Cardiac fibroblast (primary cell): ENCODE measurements at places on chromosomes 2 and 18.

- no peak for DNase-seq
Measured at GRCh38 chr2:162298669-162299335, 19.7 kb downstream of the IFIH1 start.

DNA sequence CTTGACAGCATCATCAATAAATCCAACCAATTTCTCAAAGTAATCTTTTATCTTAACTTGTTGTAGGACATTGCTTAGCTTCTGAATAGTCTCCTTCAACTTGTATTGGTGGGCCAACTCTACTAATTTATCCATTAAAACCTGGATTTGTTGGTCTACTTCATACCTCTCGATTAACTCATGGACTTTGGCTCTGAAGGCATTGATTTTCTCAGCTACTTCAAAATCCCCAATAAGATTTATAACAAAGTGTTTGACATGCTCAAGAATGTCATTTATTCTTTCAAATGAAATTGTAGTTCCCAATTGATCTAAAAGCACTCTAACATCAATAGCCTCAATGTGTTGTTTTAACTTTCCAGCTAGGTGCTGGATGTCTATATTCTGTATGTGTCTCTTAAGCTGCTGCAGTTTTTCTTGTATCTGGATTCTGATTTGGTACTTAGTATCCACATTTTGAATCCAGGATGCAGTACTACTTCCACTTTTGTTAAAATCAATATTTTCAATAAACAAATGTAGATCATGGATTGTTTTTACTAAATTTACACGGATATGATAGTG is 34.1 kb downstream of the APOB start:
- DNase-seq = no peak

GRCh38 chr2:157420771-157421323 is 23.0 kb downstream of the CYTIP start:
- peak; percentile 80 for DNase-seq

GRCh38 chr2:203824057-203824456 is 43.5 kb upstream of the CTLA4 start:
- no peak for DNase-seq

GRCh38 chr2:232335859-232336215 is 42.7 kb upstream of the ALPP start:
- DNase-seq = no peak

- no peak for DNase-seq
Measured at GRCh38 chr2:235449568-235449967, 44.3 kb upstream of the AGAP1 start.

- DNase-seq = no peak
Measured at GRCh38 chr2:117562654-117563053, 251.8 kb upstream of the DDX18 start.

- DNase-seq = no peak
Measured at GRCh38 chr2:120926463-120927264, 191.0 kb downstream of the GLI2 start.

DNA sequence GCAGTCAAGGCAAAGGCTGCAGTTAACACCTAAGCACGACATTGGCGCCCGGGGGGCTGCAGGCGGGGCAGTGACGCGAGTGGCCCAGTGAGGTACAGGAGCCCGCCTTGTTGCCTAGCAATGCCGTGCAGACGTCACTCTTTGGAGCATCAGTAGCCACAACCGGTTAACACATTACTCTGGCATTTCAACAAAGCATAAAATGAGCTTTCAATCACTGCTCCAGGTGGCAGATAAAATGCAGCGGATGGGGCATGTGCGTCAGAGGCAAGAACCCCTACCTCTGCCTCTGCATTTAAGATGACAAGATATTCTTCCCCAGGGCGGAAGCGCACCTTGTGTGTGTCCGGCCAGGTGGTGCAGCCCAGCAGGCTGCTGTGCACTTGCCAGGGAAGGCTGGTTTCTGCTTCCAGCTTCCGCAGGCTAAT is 139.4 kb downstream of the MTCL1 start:
- DNase-seq = no peak

GRCh38 chr2:9240745-9241144 is 34.1 kb downstream of the ASAP2 start:
- DNase-seq = no peak

- no peak for DNase-seq
Measured at GRCh38 chr18:26046419-26047077, 43.9 kb downstream of the SS18 start.

DNA sequence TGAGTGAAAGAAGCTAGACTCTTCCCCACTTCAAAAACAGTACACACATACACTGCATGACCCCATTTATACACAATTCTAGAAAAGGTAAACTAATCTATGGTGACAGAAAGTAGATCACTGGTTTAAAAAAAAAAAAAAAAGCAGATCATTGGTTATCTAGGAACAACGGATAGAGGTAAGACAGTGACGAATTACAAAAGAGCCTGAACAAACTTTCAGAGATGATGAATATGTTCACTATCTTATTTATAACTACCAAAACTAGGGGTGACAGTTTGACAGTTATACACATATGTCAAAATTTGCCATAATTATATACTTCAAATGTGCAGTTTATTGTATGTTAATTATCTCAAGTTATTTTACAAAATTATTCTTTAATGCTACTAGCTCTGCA is 27.5 kb downstream of the MAP3K2 start:
- no peak for DNase-seq
